ENCODE measurements at places on chromosomes 6 and 20.

DNA sequence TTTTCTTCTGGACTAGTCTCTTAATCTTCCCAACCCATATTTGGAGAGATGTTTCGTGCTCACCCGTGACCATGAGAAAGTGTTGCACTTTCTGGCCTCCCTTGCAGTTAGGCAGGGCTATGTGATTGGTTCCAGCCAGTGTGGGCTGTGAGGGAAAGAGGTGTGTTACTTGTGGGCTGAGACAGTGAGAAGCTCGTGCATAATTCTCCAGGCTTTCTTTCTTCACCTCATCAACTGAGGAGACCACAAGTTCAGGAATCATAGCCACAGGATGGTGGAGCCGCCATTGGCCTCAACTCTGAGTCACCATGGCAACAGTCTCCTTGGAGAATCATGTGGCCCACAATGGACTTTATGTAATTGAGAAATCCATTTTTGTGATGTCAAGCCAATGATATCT is 57.5 kb upstream of the FUCA2 start:
- H3K4me1 ChIP-seq = no peaks in the 10 kb centered on the region
- H3K4me3 ChIP-seq = no peak overlapping the region
- no peaks in the 10 kb centered on the region for H3K36me3 ChIP-seq
- H3K27ac ChIP-seq = no peak overlapping the region
- no peaks in the 10 kb centered on the region for H3K27me3 ChIP-seq
- no peak for DNase-seq

DNA sequence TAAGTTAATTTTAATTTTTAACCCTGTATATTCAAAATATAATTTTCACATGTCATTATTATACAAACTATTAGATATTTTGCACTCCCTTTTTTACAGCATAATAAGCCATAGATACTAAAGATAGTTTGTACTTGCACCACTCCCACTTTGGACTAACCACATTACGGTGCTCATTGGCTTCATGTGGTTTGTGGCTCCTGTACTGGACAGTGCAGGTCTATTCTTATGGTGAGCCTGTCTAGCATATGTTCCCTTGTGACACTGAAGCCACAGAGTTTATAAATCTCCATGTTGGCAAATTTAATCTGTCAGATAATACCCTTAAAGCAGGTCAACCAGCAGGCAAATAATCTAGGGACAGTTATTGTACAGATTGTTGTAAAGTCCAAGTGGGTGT is 354.4 kb upstream of the KCNQ5 start:
- no peaks in the 10 kb centered on the region for H3K36me3 ChIP-seq
- no peak overlapping the region for H3K27ac ChIP-seq
- no peaks in the 10 kb centered on the region for H3K27me3 ChIP-seq

- H3K27ac ChIP-seq = no peak overlapping the region
- no peak for DNase-seq
- H3K27me3 ChIP-seq = no peaks in the 10 kb centered on the region
- no peak overlapping the region for H3K4me3 ChIP-seq
- H3K4me1 ChIP-seq = no peaks in the 10 kb centered on the region
Observed at GRCh38 chr6:24761193-24761835, 13.4 kb upstream of the GMNN start.

- H3K4me1 ChIP-seq = no peaks in the 10 kb centered on the region
- H3K27me3 ChIP-seq = no peaks in the 10 kb centered on the region
- no peak overlapping the region for H3K27ac ChIP-seq
- H3K36me3 ChIP-seq = no peaks in the 10 kb centered on the region
Observed at GRCh38 chr20:60505423-60505822, 547.2 kb downstream of the CDH26 start.

DNA sequence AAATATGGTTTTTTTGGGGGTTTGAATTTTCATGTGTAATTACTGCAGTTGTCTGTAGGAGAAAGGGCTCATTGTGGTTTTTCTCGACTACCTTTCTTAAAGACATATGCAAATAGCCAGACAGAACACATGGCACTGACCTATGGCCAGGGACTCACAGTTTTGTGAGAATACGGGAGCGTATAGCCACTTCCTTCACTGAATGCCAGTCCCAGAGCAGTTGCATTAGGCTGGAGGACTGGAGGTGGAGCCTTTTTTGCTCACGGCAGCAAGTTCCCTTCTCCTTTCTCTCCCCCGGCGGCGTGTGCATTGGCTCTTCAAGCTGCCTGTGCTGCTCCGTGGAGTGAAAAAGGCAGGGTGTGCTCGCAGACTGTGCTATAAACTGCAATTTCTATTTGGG is 114.9 kb downstream of the AKAP7 start:
- no peak overlapping the region for H3K27ac ChIP-seq
- no peaks in the 10 kb centered on the region for H3K27me3 ChIP-seq
- H3K4me1 ChIP-seq = no peaks in the 10 kb centered on the region
- H3K4me3 ChIP-seq = no peak overlapping the region

GRCh38 chr20:52191916-52192718 is 538 bp upstream of the ZFP64 start:
- H3K27ac ChIP-seq = peak overlapping the region; percentile 75
- DNase-seq = no peak
- H3K4me1 ChIP-seq = peaks cover 8% of the 10 kb centered on the region
- H3K4me3 ChIP-seq = peak overlapping the region; percentile 71

GRCh38 chr6:91613481-91613880 is 1026.6 kb upstream of the MAP3K7 start:
- no peaks in the 10 kb centered on the region for H3K36me3 ChIP-seq
- no peak overlapping the region for H3K4me3 ChIP-seq
- H3K27me3 ChIP-seq = no peaks in the 10 kb centered on the region
- DNase-seq = no peak

GRCh38 chr6:64750910-64751309 is 956.1 kb downstream of the EYS start:
- DNase-seq = no peak

- no peak for DNase-seq
- H3K27ac ChIP-seq = no peak overlapping the region
- H3K4me3 ChIP-seq = no peak overlapping the region
Observed at GRCh38 chr6:63305277-63305676, 14.5 kb downstream of the LGSN start.

GRCh38 chr6:44529146-44529905 is 141.8 kb downstream of the CDC5L start:
- no peak for DNase-seq
- no peaks in the 10 kb centered on the region for H3K27me3 ChIP-seq
- H3K36me3 ChIP-seq = no peaks in the 10 kb centered on the region
- no peaks in the 10 kb centered on the region for H3K4me1 ChIP-seq
